H1 (cell line): ENCODE measurements at places on chromosomes 5 and 9. TPM values are rescaled to one million over a fixed set of nuclear protein-coding genes. Genes with fewer than 3 reads are reported as not detected.

- DNase-seq, result no peak
These were observed 11.4 kb upstream of the PTGDS start for GRCh38 chr9:136965771-136966484.

DNA sequence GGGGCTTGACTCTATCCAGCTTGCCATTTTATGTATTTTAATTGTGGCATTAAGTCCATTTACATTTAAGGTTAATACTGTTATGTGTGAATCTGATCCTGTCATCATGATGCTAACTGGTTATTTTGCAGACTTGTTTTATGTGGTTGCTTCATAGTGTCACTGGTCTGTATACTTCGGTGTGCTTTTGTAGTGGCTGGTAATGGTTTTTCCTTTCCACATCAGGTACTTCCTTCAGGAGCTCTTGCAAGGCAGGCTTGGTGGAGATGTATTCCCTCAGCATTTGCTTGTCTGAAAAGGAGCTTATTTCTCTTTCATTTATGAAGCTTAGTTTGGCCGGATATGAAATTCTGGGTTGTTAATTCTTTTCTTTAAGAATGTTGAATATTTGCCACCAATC lies 145.9 kb downstream of the CPLANE1 start:
- DNase-seq, result no peak

DNA sequence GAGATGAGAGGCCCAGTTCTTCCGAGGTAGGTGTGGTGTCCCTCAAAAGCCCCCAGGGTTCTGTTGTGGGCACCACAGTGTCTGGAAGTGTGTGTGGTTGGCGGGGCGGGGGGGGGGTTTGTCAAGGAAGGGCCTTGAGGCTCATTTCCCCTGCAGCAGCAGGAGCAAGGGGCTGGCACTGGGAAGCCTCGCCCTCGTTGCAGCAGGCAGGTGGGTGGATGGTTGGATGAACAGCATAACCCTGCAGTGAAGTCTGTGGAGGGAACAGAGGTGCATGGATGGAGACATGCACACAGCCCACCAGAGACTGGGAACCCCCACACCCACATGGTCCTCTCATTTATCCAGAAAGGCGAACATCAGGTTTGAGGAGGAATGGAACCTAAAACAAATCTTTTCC lies 2.0 kb upstream of the SPATA31E1 start:
- DNase-seq, result no peak

The SPTLC1 gene
- 62.1 and 64.2 TPM in 2 replicates for total RNA-seq

DNA sequence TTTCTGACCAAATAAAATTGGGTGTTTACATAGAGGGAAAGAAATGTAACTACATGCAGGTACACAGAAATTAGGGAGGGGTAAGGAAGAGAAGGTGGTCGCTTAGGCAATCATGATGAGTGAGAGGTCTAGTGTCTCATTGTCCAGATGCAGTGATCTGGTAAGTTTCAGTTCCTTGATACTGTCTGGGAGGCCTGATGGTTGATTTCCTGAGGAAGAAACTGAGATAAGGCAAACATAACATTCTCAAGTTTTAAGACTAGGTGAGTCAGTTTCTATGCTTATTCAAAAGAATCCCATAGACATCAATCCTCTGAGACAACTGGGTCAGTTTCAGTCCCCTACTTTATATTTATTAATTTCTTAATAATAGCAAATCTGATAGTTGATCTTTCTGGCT lies 843.3 kb upstream of the CDH10 start:
- no peak for DNase-seq

DNA sequence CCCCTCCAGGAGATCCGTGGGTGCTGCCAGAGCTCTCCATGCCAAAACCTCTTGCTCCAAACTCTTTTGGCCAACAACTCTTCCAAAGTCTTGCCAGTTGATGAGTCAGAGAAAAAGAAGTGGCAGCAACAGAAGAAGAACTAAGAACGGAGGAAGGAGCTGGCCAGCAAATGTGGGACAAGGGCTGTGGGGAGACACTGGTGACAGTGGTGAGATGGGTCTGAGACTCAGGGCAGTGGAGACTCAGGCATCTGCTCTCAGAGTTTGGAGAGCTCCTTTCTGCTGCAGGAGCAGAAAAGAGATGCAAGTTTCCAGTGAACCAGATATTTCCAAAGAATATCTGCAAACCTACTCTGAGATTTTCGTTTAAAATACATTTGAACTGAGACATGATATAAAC lies 92.3 kb upstream of the SEMA6A start:
- DNase-seq, result no peak

DNA sequence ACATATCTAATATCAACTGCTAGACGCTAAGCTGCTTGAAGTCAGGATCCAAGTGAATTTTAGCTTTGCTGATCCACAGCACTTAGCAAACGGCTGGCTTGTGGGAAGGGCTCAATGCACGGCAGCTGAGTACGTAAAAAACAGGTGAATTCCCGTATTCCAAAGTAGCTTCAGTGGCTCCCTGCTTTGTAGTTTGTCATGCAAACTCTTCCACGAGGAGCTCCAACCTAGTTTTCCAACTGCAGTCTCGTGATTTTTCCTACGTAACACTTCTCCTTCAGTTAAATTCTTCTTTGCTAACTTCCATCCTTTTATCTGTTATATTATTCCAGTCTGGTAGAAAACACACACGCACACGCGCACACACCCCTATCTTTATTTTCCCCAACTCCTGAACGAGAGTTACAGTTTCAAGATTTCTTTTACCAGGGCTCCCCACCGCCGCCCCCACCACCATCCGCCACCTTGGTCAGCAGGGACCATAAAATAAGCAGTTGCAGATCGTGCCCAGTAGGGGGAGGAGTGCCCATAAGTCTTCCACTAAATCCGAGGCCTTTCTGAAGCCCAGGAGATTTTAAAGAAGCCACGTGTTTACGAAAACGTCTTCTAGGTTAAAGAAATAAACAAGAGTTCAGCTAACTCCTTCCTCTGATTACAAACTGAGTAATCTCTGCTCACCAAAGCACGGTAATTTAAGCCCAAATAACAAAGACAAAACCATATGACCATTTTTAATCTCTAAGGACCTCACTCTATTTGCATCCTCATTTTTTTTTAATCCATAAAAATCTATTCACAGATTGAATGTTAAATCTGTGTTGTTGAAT lies 34.8 kb upstream of the TRIO start:
- DNase-seq, result peak; percentile 65

- DNase-seq, result no peak
These were observed 315.1 kb downstream of the CCDC171 start for GRCh38 chr9:15867988-15868387.

GRCh38 chr5:163293836-163294235 lies 143.6 kb upstream of the CCNG1 start:
- DNase-seq, result no peak

GRCh38 chr5:116459301-116459700 lies 115.3 kb downstream of the SEMA6A start:
- DNase-seq, result no peak

- no peak for DNase-seq
These were observed 17.1 kb upstream of the GOLM1 start for GRCh38 chr9:86116425-86116824.

The LCN12 gene
- 1.5 and 1.7 TPM in 2 replicates for total RNA-seq

DNA sequence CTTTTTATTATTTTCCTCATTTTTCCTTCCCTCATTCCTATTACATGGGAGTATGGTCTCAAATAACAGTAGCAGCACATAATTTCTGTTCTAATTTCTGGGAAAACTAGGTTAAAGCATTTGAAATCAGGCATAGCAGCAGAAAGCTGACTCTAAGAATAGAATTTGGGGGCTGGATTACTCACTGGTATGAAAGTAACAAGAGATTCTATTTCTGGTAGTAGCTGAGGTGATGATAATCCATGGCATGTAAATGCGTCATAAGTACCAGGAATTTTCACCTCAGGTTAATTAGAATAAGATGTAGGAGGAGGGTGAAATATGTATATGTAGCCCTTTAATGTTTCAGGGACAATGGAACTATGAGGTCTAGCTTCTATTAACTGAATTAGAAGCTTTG lies 662.0 kb downstream of the PTPRD start:
- no peak for DNase-seq

GRCh38 chr9:126957687-126958053 lies 43.1 kb downstream of the RALGPS1 start:
- DNase-seq, result no peak
